Trophoblast cell (in vitro differentiated cells and primary cell): ENCODE measurements at places on chromosomes 7 and 10.
A peak's percentile ranks its signal among the peaks of the same experiment; 100 is the strongest.

- H3K27me3 ChIP-seq: no peaks in the 10 kb centered on the region
- no peak for DNase-seq
- no peaks in the 10 kb centered on the region for H3K36me3 ChIP-seq
- no peak overlapping the region for H3K27ac ChIP-seq
- no peaks in the 10 kb centered on the region for H3K4me1 ChIP-seq
- H3K4me3 ChIP-seq: no peak overlapping the region
Measured at GRCh38 chr7:41592236-41592635, 110.7 kb downstream of the INHBA start.

GRCh38 chr7:76225379-76225778 is 23.7 kb downstream of the SRRM3 start:
- H3K4me3 ChIP-seq: no peak overlapping the region
- no peaks in the 10 kb centered on the region for H3K36me3 ChIP-seq
- no peak for DNase-seq
- H3K4me1 ChIP-seq: no peaks in the 10 kb centered on the region

- no peak overlapping the region for H3K27ac ChIP-seq
- no peaks in the 10 kb centered on the region for H3K4me1 ChIP-seq
- no peak for DNase-seq
- no peaks in the 10 kb centered on the region for H3K27me3 ChIP-seq
Measured at GRCh38 chr7:28572321-28573058, 160.2 kb downstream of the CREB5 start.

- no peak overlapping the region for H3K27ac ChIP-seq
- no peaks in the 10 kb centered on the region for H3K27me3 ChIP-seq
- no peak for DNase-seq
- H3K4me1 ChIP-seq: no peaks in the 10 kb centered on the region
- H3K36me3 ChIP-seq: no peaks in the 10 kb centered on the region
- no peak overlapping the region for H3K4me3 ChIP-seq
Measured at GRCh38 chr10:71665456-71665855, 54.1 kb downstream of the C10orf105 start.

- no peak for DNase-seq
- H3K4me1 ChIP-seq: peaks cover 3% of the 10 kb centered on the region
- no peak overlapping the region for H3K4me3 ChIP-seq
- H3K36me3 ChIP-seq: peaks cover 9% of the 10 kb centered on the region
Measured at GRCh38 chr10:68010426-68010940, 64.6 kb downstream of the HERC4 start.

GRCh38 chr7:3028071-3028757 is 15.5 kb downstream of the CARD11 start:
- H3K36me3 ChIP-seq: no peaks in the 10 kb centered on the region
- no peak overlapping the region for H3K4me3 ChIP-seq
- no peak overlapping the region for H3K27ac ChIP-seq
- DNase-seq: peak; percentile 38
- no peaks in the 10 kb centered on the region for H3K27me3 ChIP-seq
- peaks cover 4% of the 10 kb centered on the region for H3K4me1 ChIP-seq

DNA sequence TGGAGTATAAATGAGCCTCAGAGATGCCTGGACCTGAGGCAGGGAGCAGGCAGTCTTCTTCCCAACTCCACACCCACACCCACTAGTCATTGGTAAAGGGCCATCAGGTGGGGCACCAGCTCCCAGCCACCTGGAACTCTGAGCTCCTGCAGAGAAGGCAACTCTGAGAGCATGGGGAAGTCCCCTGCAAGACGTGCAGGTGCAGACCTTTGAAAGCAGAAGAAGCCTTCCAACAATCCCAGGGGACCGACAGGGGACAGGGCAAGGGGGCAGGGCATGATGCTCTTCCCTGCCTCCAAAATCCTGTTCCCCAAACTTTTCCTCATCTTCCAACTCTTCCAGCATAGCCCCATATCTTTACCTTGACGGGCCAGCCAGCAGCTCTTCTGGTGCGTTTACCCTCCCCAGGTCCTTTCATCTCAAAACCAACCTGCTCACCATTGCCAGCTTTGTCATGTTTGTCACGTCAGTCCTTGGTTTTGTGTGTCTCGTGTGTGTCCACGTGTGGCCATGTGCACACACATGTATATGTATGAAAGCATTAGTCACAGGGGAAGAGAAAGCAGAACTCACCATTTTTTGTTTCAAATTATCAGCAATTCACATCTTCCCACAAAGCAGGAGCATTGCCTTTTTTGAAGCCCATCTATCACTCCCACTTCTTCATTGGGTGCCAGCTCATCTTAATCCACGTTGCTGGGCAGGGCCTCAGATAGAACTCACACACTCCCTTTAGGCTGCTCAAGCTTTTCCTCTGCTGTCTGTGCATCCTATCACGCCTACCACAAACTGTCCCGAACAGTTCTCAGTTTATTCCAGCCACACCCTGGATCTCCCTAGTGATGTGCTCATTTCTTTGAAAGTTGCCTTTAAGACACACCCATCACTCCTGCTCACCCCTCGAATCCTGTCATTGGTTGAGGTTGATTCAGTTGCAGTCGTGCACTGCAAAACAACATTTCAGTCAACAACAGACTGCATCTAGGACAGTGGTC is 41.0 kb upstream of the AMPH start:
- no peak for DNase-seq
- no peaks in the 10 kb centered on the region for H3K4me1 ChIP-seq
- H3K27me3 ChIP-seq: no peaks in the 10 kb centered on the region
- H3K27ac ChIP-seq: no peak overlapping the region

GRCh38 chr10:70380350-70381135 is 1.9 kb downstream of the LRRC20 start:
- H3K4me3 ChIP-seq: no peak overlapping the region
- H3K27ac ChIP-seq: no peak overlapping the region
- no peak for DNase-seq
- peaks cover 14% of the 10 kb centered on the region for H3K4me1 ChIP-seq
- no peaks in the 10 kb centered on the region for H3K36me3 ChIP-seq
- H3K27me3 ChIP-seq: peaks cover 13% of the 10 kb centered on the region

DNA sequence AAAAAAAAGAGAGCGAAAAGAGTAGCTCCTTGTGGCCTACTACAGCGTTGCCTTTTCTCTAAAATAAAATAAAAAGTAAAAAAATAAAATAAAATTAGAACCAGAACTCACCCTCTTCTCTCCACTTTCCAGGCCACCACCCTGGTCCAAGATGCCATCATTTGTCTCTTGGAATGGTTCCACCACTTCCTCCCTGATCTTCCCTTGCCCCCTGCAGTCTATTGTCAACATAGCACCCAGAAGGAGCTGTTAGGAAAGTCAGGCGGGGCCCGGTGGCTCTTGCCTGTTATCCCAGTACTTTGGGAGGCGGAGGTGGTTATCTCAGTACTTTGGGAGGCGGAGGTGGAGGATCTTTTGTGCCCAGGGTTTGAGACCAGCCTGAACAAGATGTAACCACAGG is 7.6 kb upstream of the GRID2IP start:
- no peaks in the 10 kb centered on the region for H3K27me3 ChIP-seq
- H3K4me3 ChIP-seq: no peak overlapping the region
- H3K4me1 ChIP-seq: no peaks in the 10 kb centered on the region

GRCh38 chr7:5510426-5511045 is 86.9 kb upstream of the TNRC18 start:
- H3K4me1 ChIP-seq: peaks cover 7% of the 10 kb centered on the region
- no peaks in the 10 kb centered on the region for H3K27me3 ChIP-seq
- no peak for DNase-seq

DNA sequence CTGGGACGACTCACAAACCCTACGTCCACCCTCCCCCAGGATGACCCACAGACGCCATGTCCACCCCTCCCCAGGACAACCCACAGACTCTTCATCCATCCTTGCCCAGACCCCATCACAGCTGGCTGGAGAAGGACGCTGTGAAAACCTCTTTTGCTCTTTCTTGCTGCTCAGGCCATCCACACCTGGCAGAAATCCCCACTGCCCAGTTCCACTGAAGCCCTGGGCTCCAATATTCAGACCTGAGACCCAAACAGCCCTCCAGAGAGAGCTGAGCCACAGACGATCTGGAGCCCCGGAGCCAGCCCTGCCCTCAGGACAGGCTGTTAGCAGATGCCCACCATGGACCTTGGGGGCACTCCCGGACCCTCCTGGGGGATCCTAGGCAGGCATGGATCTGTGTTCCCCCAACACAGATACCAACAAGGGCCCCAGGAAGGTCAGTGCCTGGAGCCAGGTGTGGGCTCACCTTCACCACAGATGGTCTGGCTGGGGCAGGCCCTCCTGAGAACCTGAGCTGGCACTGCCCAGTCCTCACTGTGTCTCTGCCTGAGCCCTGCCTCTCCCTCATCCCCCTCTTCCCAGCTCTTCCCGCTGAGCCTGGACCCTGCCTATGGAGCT is 226.2 kb downstream of the PTPRN2 start:
- DNase-seq: no peak
- no peaks in the 10 kb centered on the region for H3K27me3 ChIP-seq
- H3K4me3 ChIP-seq: no peak overlapping the region
- H3K27ac ChIP-seq: no peak overlapping the region
- no peaks in the 10 kb centered on the region for H3K36me3 ChIP-seq

GRCh38 chr7:17846935-17847334 is 93.4 kb downstream of the SNX13 start:
- no peak overlapping the region for H3K4me3 ChIP-seq
- DNase-seq: no peak
- H3K36me3 ChIP-seq: peaks cover 9% of the 10 kb centered on the region
- H3K27ac ChIP-seq: no peak overlapping the region
- no peaks in the 10 kb centered on the region for H3K27me3 ChIP-seq
- H3K4me1 ChIP-seq: peaks cover 8% of the 10 kb centered on the region

DNA sequence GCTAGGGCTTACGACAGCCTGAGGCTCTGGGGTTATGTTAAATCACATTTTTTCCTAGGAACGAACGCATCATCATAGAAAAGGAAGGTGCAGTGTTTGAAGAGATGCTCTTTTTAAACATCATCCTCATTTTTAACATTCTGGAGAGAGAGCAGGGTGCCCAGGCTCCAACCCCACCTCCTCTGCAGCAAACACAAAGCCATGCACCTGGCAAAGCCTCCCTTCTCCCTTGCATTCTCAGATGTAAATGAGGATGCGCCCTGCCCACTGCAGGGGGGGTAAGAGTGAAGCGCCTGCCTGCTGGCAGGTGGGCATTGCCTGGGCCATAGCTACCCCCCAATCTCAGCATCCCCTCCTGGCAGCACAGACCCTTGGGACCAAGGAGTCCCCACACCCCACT is 92.4 kb downstream of the PTPRN2 start:
- no peak for DNase-seq
- H3K27me3 ChIP-seq: no peaks in the 10 kb centered on the region
- no peak overlapping the region for H3K4me3 ChIP-seq
- no peak overlapping the region for H3K27ac ChIP-seq
- no peaks in the 10 kb centered on the region for H3K36me3 ChIP-seq
- H3K4me1 ChIP-seq: no peaks in the 10 kb centered on the region

GRCh38 chr7:134832367-134832766 is 52.9 kb downstream of the CALD1 start:
- H3K36me3 ChIP-seq: peaks cover 2% of the 10 kb centered on the region
- H3K27me3 ChIP-seq: no peaks in the 10 kb centered on the region
- DNase-seq: no peak
- no peak overlapping the region for H3K4me3 ChIP-seq
- H3K27ac ChIP-seq: peak overlapping the region; percentile 68
- H3K4me1 ChIP-seq: peaks cover 8% of the 10 kb centered on the region

GRCh38 chr7:45211066-45211465 is 53.5 kb downstream of the RAMP3 start:
- H3K36me3 ChIP-seq: no peaks in the 10 kb centered on the region

- no peak overlapping the region for H3K4me3 ChIP-seq
- H3K27ac ChIP-seq: peak overlapping the region; percentile 31
- no peaks in the 10 kb centered on the region for H3K36me3 ChIP-seq
- no peaks in the 10 kb centered on the region for H3K27me3 ChIP-seq
Measured at GRCh38 chr7:29214056-29214455, 19.5 kb downstream of the CHN2 start.

DNA sequence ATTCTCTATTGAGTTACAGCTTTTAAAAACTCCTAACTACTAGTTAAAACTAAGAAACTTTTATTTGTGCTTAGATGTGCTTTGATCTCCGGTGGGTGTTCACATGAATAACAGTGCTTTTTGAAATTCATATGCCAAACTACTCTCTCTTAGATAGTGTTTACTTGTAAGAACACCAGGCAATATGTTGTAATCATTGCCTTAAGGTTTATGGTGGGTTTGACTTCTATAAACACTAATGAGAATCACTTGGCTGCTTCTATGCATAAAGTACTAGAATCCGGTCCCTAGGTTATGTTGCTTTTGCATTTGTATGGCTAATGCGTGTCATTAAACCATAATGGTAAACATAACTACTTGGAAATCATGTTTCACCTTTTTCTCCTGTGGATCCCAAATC is 203.9 kb upstream of the VSTM2A start:
- H3K4me1 ChIP-seq: no peaks in the 10 kb centered on the region
- DNase-seq: no peak
- H3K4me3 ChIP-seq: no peak overlapping the region
- H3K27ac ChIP-seq: no peak overlapping the region

DNA sequence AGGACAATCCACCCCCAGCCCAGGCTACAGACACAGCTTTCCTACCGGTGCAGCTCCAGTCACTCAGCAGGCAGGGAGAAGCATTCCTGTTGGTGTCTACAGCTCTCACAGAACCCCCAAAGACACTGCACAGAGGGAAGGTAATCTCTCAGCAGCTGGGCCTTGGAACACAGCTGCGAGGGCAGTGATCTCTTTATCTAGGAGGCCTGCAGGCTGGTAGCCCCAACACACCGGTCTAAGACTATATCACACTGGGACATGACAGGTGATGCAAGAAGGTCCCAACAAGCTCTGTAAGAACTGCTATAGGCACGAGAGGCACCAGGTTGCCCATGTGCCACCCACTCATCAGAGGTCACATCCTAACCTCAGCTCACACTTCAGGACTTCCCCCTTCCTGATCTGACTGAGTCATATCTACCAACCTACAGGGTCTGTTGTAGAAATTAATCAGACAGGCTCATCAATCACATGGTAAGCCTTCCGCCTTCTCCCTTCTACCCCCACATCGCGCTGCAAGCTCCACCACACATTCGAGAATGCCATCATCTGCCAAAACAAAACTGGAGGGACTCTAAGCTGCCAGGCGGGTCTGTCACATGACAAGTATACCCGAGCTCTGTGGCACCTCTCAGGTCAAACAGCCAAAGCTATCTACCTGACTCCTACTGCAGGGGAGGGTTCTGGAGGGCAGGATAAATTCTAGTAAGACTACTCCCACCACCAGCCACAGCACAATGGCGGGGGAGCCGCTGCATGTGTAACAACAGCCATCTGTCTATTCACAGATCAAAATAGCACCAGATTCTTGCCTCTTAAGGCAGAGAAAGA is 26.1 kb downstream of the FAM53B start:
- no peaks in the 10 kb centered on the region for H3K27me3 ChIP-seq
- no peak overlapping the region for H3K4me3 ChIP-seq
- no peak for DNase-seq
- H3K27ac ChIP-seq: no peak overlapping the region
- no peaks in the 10 kb centered on the region for H3K4me1 ChIP-seq
